Liver (tissue), 10 donors: ENCODE measurements at places on chromosomes 12 and 14.

- no peak for DNase-seq
Measured at GRCh38 chr12:6549684-6550151, 6.1 kb downstream of the IFFO1 start.

DNA sequence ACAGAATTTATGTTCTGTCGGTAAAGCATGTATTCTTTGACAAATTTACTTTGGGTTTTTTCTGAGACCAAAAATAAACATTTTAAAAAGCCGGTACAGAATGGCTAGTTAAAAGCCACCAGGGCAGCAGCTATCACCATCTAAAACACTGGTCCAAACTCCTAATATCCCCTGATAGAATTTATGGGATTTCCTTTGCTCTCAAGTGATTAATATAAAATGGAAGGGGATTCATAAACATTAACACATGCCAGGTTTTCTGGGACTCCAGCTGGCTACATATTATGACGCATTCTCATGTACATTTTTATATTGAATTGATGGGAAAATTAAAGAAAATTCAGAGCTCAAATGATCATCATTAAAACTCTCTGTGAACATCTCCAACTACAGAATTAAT, 640.8 kb downstream of the C12orf50 start:
- DNase-seq: no peak

GRCh38 chr12:132739600-132740312, 21.9 kb downstream of the ANKLE2 start:
- no peak for DNase-seq

- DNase-seq: peak; percentile 26
Measured at GRCh38 chr12:52629281-52630007, 11.1 kb upstream of the KRT73 start.

DNA sequence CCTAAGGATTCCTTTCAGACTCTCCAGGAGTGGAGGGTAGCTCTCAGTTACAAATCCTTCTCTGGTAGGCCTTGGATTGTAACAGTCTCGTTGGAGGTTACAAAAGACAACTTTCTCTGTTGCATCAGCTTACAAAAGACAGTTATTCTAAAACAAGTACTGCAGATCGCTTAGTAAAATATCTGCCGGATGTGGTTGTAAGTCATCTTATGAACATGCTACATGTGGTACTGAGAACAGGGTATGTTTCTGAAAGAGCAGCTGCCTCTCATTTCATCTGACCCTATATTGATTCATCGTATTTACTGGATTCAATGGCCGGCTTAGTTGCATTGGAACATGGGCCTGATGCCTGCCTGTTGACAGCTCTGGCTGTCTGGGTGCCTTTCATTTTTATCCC, 157.4 kb downstream of the PTCSC3 start:
- no peak for DNase-seq

DNA sequence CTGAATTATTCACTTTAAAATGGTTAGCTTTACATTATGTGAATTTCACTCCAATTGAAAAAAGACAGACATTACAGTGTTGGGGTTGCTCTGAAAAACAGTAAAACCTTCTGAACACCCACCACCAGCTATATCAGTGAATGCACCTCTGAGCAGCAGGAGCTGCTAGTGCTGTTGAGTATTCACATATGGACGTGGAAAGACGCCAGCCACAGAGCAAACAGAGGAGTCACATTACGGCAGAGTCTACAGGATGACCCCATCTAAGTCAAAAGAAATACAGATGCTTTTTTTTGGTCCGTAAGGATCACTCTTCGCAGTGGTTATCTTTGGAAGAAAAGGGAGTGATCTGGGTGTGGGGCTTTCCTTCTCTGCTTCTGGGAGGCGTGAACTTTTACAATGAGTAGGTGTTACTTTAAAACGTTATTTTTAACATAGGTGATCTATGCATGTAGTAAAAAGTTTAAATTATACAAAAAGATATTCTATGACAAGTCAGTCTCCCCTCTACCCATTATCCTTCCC, 4.5 kb downstream of the HVCN1 start:
- no peak for DNase-seq

DNA sequence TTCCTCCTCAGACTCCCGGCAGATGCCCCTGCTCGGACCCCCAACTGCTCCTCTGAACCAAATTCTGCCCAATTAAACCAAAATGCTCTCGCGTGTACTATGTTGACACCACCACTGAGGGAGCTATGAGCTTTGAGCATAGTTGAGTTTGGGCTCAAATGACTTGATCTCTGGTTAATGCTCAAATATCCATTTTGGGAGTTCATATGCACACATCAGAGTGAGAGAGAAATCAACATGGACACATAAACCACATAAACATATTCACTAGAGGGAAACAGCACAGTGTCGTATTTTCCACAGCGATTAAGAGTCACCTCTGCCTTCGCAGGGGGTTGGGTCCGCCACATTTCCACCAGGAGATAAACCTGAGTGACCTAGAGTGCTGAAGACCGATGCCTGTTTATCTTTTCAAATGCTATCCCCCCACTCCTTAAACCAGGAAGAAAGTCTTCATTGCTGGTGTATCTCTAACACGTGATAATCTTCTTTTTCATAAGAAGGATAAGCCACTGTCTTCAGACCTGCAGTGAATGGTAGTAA, 59.4 kb upstream of the FOXN3 start:
- DNase-seq: no peak

GRCh38 chr12:45205165-45205825, 10.6 kb upstream of the ANO6 start:
- DNase-seq: no peak

- DNase-seq: no peak
Measured at GRCh38 chr14:80489513-80489912, 278.2 kb upstream of the DIO2 start.

DNA sequence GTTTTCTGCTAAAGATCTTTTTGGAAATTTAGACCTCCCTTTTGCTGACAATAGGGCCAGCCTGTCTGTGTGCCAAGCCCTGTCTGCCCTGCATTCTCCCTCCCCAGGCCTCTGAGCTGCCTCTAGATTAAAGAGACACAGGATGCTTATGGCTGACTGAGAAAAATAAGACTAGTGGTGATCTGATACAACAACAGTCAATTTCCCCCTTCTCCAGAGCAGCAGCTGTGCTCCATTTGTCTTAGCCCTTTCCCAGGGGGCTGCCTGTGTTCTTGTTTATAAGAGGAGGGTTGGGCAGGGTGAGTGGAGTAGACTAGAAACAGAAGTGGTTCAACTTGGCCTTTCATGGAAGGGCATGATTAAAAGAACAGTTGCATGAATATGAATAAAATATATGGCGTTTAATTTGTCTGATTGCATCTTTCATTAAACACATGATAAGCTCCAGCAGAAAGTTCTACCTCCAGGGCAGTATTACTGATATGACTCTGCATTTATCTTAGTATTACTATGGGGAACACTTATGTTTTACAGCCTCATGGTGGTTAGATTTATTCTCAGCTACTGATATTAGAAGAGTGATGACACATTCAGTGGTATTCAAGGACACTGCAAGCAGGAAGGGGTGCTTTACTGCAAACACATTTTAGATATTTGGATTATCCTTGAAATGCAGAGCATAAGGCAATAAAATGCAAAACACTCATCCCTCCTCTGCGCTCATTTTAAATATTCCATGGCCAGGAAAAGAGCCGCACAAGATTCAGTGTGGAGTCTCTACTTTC, 150.2 kb upstream of the CLEC14A start:
- DNase-seq: no peak

- DNase-seq: no peak
Measured at GRCh38 chr12:74530676-74531075, 7.0 kb upstream of the ATXN7L3B start.

DNA sequence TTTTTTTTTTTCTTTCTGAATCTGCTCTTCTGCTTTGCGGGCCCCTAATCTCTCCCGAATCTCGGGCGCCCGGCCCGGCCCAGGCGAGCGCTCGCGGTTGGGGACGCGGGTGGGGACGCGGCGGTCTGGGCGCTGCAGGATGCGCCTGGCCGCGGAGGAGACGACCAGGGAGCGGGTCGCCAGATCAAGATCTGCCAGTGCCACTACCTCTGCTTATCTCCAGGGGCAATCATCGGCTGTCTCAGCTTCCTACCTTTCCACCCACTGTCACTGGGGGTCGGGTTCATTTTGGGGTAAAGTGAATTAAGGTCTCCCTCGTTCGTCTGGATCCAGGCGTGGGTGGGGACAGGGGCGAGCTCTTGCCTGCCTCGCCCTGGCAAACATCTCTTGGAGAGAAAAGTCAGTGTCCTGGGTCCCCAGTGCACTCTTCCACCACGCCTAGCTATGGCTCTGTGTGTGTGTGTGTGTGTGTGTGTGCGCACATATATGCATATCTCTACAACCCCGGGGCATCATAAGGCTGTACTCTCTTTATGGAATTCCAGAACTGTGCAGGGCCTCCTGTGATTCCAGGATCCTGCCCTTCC, 422.3 kb downstream of the VRK1 start:
- no peak for DNase-seq

DNA sequence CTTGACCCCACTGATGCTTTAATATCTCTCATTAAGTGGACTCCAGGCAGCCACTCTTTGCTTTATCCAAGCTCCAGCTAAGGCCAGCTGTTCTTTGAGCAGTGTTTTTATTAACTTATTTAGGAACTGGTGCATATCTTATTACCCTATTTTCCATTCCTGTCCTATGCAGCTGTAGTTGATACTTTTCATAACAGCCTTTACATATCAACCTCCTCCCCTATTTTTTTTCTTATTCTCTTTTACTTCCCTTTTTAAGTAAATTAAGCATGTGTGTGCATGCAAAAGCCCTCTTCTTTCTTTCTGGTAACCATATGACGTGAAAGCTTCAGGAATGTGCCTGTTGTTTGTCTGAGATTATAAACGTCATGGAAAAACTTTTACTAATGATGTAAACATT, 121.2 kb downstream of the PTPRQ start:
- no peak for DNase-seq

GRCh38 chr12:54352022-54352531, 12.2 kb downstream of the GPR84 start:
- no peak for DNase-seq

DNA sequence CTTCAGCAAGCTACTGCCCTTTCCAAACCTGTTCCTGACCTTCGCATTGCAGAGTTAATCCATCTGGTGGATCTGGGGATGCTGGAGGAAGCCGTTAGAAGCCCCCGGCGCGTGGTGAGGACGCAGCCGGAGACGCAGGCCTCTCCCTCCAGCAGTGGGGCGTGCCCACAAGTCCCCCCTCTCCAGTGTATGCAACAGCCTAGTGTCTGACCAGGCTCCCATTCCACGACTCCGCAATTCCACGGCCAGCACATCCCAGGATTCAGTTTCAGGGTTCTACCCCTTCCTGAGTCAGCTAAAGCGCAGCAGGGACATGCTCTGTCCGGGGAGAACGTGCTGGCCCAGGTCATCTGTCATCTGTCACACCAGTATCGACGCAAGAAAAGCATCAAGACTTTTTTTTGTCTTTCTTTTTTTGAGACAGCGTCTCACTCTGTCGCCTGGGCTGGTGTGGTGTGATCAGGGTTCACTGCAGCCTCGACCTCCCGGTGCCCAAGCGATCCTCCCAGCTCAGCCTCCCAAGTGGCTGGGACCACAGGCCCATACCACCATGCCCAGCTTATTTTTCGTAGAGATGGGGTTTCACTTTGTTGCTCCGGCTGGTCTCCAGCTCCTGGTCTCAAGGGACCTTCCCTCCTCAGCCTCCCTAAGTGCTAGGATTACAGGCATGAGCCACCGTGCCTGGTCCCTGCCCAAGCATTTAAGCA, 8.0 kb upstream of the DYNC1H1 start:
- DNase-seq: no peak

DNA sequence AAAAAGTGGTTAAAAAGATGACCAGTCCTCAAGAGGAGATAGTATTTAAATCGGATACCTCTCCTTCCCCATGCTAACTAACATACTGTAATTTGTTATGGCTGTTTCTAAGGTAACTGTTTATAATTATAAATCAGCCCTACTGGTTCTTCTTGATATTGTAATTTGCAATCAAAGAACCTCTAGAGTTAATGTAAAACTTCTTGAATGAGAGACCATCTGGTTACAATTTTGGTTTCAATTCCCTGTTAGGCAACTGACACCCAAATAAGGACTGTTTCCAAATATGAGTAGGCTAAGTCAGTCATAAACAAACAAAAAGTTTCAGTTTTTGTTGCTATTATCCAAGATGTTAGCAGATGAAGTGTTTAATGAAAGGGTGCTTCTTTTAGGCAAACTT, 120.2 kb upstream of the DNM1L start:
- DNase-seq: no peak

DNA sequence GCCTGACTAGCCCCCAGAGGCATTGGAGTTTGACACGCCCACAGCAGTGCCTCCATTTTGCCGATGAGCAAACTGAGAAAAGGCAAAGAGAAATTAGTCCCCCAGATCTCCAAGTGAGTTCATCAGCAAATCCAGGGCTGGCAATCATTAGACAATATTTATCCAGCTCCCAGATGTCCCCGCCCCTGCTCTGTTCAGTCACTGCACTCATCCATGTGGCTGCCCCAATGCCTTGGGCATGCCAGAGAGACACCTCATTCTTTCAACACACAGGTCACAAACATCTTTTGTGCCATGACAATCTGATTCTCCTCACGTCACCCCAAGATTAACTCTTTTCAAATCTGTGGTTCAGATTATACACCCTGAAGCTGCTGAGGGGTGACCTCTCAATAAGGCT, 43.5 kb downstream of the DPF3 start:
- DNase-seq: no peak

GRCh38 chr12:42187799-42188198, 43.1 kb upstream of the GXYLT1 start:
- DNase-seq: no peak

GRCh38 chr14:99317231-99318090, 45.5 kb upstream of the BCL11B start:
- DNase-seq: no peak

- no peak for DNase-seq
Measured at GRCh38 chr12:86713121-86713520, 456.9 kb upstream of the MGAT4C start.

DNA sequence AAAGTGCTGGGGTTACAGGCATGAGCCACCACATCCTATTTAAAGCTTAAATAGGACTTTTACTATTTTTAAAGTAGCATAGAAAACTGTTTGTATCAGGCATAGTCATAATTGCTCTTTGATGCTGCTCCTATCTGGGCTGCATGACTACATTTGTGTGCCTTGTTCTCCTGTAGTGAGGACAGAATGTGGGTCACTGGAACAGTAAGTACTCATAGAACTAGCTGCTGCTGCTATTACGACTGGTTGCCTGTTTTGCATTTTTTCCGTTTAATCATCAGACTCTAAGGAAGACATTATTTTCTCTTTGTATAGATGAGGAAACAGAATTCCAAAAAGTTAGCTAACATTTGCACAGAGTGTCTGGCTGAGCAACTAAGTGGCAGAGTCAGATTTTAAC, 42.8 kb downstream of the ZC3H14 start:
- no peak for DNase-seq

DNA sequence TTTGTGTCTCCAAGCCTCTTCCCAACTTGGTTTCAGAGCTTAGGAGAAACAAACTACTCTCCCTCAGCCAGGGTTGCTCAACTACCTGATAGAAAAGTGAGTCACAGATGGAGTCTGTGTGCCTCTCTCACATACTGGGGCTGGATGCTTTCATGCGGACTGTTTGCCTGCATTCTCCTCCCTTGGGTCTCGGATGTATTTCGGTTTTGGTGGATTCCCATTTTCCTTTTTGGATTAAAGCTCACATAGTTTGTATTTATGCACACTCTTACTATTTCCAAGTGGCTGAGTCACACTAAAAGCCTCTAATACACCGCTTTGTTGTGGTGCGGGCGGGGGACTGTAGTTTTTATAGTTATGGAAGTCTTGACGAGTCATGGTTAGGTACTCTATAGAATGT, 505.4 kb downstream of the LRFN5 start:
- DNase-seq: no peak
